Right hindlimb (tissue), 1 donor: ENCODE measurements at places on chromosomes 6 and 20.

- no peak for DNase-seq
These were observed 102.6 kb downstream of the ATP9A start for GRCh38 chr20:51665543-51666118.

- no peak for DNase-seq
These were observed 311.7 kb upstream of the PLCB4 start for GRCh38 chr20:8757146-8757545.

DNA sequence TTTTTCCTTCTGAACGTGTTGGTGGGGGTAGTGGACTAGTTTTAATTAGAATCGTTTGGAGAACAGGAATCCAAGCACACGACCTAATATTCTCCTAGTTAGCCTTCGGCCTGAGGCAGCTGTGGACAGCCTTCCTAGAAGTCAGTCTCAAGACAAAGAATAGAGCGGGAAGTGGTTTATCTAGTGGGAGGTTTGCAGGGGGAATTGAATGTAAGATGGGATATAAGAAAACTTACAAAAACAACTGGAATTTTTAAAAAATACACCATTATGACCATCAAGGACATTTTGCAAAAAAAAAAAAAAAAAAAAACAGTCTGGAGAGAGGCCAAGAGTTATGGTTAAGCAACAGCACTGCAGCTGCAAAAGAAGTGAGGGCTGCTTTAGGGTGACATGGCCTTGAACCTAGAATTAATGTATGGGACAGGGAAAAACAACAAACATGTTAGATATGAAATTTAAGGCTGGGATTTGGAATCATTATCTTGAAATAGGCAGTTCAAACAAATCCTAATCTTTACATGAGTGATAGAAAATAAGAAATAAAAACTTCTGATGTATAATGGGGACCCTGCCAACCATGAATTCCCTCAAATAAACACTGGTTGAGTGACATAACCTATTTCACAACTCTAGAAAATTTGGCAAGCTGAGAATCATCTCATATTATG is 40.2 kb downstream of the PLAGL1 start:
- DNase-seq: no peak

DNA sequence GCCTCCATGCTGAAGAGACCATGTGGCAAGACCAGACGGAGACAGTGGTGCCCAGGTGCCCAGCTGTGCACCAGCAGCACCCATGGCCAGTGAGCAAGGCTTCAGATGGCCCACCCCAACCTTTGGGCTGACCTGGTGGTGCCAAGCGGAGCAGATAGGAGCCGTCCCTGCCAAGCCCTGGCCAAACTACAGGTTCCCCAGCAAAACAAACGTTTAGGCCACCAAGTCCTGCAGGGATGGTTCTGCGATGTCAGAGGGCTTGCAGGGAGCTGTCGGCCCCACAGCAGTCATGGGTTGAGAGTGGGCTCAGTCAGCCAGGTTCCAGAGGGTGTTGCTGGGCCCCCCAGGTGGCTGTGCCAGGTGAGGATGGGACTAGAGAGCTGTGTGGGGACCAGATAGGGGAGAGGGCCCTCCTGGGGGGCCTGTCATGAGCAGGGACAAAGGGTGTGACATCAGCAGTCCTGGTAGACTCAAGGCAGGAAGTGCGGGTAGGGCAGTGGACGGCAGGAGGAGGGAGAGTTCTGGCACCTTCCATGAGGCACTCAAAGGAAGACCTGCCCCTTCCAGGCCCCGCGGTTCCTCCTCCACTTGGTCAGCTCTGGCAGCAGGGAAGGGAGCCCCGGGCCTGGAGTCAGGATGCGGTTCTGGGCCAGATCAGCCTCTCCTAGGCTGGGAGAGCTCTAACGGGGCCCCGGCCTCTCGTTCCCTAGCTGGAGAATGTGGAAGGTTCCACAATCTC is 342.4 kb downstream of the ZFAND3 start:
- DNase-seq: no peak

DNA sequence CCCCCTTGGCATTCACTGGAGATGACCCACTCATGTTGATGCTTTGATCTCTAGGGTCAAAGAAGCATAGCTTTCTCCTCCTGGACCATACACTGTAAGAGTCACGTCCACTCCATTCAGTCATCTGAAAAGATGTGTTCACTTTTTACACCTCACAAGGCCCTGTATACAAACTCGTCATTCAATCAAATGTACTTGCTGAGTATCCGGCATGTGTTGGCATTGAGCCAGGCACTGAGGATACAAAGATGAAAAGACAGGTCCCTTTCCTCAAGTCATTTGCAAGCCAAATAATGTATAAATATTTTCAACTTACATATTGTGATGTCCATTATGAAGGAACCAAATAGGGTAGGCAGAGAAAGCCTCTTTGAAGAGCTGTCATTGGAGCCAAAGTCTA is 32.6 kb upstream of the CSNK2A1 start:
- DNase-seq: no peak

GRCh38 chr6:154841109-154841508 is 107.9 kb downstream of the SCAF8 start:
- DNase-seq: no peak

- DNase-seq: no peak
These were observed 141.8 kb upstream of the KCNG1 start for GRCh38 chr20:51164731-51165130.

GRCh38 chr6:168032005-168032760 is 34.7 kb downstream of the KIF25 start:
- DNase-seq: no peak

GRCh38 chr6:105626295-105627158 is 223.6 kb upstream of the PREP start:
- no peak for DNase-seq
